ENCODE measurements at places on chromosomes 5 and 9. TPM values are rescaled to one million over a fixed set of nuclear protein-coding genes. Genes with fewer than 3 reads are reported as not detected.

SLC6A18 gene
- not detected for total RNA-seq

GRIN3A gene
- not detected for total RNA-seq

SUSD3 gene
- total RNA-seq, result 4.6 TPM

EGFLAM gene
- total RNA-seq, result 0.33 TPM

ARL14EPL gene
- not detected for total RNA-seq

OLFML2A gene
- 33.7 TPM for total RNA-seq

CTXN3 gene
- not detected for total RNA-seq

FGF10 gene
- 110 TPM for total RNA-seq

PLCXD3 gene
- total RNA-seq, result 1.3 TPM

ENTPD2 gene
- under 0.01 TPM for total RNA-seq

SLC6A7 gene
- not detected for total RNA-seq

SLC25A2 gene
- total RNA-seq, result not detected

DNA sequence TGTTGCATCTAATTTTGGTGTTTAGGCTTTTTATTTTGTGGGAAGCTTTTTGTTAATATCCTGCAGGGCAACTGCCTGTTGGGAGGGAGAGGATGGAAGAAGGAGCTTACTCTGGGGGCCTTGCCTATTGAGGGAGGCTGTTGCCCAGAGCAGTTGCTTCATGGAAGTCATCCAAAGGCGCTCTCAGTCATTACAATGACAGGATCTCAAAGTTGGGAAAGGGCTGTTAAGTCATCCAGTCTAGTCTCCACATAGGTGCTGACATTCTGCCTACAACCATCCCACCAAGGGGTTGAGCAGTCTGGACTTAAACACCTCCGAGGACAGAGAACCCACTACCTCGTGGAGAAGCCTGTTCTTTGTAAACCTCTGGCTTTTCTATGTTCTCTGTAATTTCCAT, 13.2 kb downstream of the SAP30L start:
- H3K27me3 ChIP-seq, result no peaks in the 10 kb centered on the region
- H3K27ac ChIP-seq, result no peak overlapping the region
- H3K4me1 ChIP-seq, result no peaks in the 10 kb centered on the region
- H3K4me3 ChIP-seq, result no peak overlapping the region

GRCh38 chr5:150163547-150164059, 3.0 kb upstream of the CDX1 start:
- H3K4me1 ChIP-seq, result peaks cover 32% of the 10 kb centered on the region
- no peaks in the 10 kb centered on the region for H3K27me3 ChIP-seq
- H3K4me3 ChIP-seq, result no peak overlapping the region
- no peaks in the 10 kb centered on the region for H3K36me3 ChIP-seq
- H3K27ac ChIP-seq, result no peak overlapping the region

DNA sequence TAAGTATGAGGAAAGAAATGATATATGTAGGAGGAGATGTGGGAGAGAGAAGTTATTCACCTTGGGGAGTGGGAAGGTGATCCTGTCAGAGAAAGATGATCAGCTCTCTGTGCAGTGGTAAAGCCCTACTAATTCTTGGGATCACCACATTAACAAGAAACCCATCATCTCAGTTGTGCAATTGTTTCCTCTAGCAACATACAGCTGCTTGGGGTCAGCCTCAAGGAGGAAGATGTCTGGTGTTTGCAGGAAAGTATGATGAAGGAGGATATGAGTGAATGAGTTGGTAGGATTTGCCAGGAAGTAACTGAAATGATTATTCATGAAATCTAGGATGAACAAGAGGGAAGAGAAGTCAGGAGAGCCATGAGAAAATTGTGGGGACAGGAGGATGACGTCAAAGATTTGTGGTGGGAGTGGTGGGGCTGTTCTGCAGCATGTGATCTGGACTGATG, 50.1 kb downstream of the TNFSF8 start:
- no peak overlapping the region for H3K4me3 ChIP-seq
- peak; percentile 16 for DNase-seq
- H3K27me3 ChIP-seq, result no peaks in the 10 kb centered on the region

- no peak overlapping the region for H3K27ac ChIP-seq
- peaks cover 6% of the 10 kb centered on the region for H3K4me1 ChIP-seq
- no peak for DNase-seq
- H3K36me3 ChIP-seq, result no peaks in the 10 kb centered on the region
- peaks cover 29% of the 10 kb centered on the region for H3K27me3 ChIP-seq
Measured at GRCh38 chr5:55173687-55174230, 782 bp upstream of the CDC20B start.

DNA sequence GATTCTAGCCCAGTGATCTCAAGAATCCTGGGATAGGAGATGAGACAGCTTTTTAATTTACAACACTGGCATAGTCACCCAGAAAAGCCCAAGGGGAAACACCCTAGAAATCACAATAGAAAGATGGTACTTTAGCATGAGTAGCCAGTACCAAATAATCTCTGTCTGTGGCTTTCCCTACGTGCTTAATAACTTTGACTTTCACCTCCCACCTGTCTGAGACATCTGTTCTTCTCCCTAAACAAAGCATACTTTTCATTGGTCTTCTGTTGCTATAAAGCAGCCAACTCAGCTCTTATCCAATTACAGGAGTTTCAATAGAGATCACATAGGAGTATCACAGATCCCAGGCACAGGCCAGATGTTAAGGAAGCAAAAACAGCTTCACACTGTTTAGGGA, 10.4 kb downstream of the MARCHF3 start:
- no peaks in the 10 kb centered on the region for H3K36me3 ChIP-seq
- H3K4me1 ChIP-seq, result no peaks in the 10 kb centered on the region
- H3K27ac ChIP-seq, result no peak overlapping the region
- DNase-seq, result no peak
- H3K27me3 ChIP-seq, result no peaks in the 10 kb centered on the region
- no peak overlapping the region for H3K4me3 ChIP-seq

DNA sequence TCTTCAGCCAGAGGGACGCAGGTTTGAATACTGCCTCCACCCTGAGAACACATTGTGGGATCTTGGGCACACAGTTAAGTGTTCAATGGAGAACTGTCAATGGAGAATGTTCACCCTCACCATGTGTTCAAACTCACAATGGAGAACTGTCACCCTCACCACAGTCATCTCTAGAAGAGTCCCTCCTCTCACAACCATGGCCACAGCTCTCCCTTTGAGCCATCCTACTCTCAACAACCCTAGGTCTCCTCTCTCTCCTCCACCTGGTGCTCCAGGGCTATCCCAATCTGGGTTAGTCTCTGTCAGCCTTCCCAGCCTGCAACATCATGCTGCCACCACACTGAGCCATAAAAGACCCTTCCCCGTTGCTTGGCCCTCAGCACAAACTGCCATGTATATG, 36.3 kb upstream of the HAND1 start:
- H3K27me3 ChIP-seq, result peaks cover 5% of the 10 kb centered on the region
- no peaks in the 10 kb centered on the region for H3K4me1 ChIP-seq
- H3K27ac ChIP-seq, result no peak overlapping the region
- H3K36me3 ChIP-seq, result no peaks in the 10 kb centered on the region
- DNase-seq, result no peak
- H3K4me3 ChIP-seq, result no peak overlapping the region

DNA sequence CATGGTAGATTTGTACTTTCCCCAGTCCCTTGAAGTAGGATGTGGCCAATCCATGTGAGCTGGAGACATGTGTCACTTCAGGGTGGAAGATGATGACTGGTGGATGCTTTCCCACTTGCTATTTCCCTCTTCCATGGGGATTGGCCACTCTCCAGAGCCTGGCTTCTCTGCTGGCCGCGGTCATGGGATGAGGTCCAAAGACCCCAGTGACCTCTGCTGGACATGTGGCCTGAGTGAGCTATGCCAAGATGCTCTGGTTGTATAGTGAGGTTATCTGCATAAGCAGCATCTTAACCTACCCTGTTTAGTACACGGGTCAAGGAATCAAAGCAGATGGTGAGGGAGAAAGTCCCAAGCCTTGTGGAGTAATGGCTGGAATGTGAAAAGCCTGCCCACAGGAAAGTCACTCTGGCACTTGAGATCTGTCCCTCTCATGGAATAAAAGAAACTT, 47.1 kb downstream of the SH3PXD2B start:
- H3K4me1 ChIP-seq, result peaks cover 27% of the 10 kb centered on the region
- no peak overlapping the region for H3K27ac ChIP-seq
- peak; percentile 66 for DNase-seq
- H3K36me3 ChIP-seq, result no peaks in the 10 kb centered on the region

DNA sequence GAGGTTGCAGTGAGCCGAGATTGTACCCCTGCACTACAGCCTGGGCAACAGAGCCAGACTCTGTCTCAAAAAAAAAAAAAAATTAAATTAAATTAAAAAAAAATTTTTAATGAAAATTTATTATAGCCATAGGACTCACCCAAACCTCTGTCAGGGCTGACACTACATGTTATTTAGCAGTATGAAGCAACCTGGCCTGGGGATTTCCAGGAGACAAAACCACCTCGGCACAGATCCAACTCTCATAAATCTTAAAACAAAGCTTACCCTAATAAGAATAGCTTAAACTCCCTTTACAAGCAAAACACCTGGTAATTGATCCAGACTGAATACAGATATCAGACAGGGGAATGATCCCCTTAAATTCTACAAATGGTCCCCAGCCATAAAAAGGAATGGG, 38.4 kb downstream of the PPP1R2B start:
- no peaks in the 10 kb centered on the region for H3K36me3 ChIP-seq
- H3K4me1 ChIP-seq, result no peaks in the 10 kb centered on the region
- H3K4me3 ChIP-seq, result no peak overlapping the region

- H3K27ac ChIP-seq, result no peak overlapping the region
- no peaks in the 10 kb centered on the region for H3K27me3 ChIP-seq
- no peak for DNase-seq
- H3K4me3 ChIP-seq, result no peak overlapping the region
- H3K36me3 ChIP-seq, result no peaks in the 10 kb centered on the region
- H3K4me1 ChIP-seq, result no peaks in the 10 kb centered on the region
Measured at GRCh38 chr9:104633976-104634520, 16.0 kb upstream of the OR13C9 start.

DNA sequence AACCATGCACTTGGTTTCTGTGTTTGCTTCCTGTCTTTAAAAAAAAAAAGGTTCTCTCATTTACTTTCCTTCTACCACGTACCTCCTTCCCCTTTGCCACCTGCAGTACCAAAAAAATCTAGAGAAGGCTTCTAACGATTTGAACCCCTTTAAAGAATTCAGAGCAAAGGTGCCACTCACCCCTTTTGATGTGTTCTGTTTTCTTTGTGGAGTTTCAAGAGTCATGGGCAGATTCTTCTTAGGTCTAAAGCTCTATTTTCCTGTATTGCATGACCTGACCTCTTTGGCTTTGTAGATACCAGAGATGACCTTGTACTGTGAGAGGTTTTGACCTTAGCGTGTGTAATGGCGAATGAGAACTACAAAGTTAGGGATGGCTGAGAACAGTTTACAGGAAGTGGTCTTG, 29.0 kb downstream of the TXNDC8 start:
- H3K4me1 ChIP-seq, result no peaks in the 10 kb centered on the region
- no peaks in the 10 kb centered on the region for H3K36me3 ChIP-seq
- no peak for DNase-seq
- H3K27ac ChIP-seq, result no peak overlapping the region

GRCh38 chr5:157384971-157385709, 74.9 kb upstream of the NIPAL4 start:
- peak; percentile 100 for DNase-seq
- H3K4me3 ChIP-seq, result no peak overlapping the region
- peak overlapping the region; percentile 51 for H3K27ac ChIP-seq
- H3K4me1 ChIP-seq, result peaks cover 38% of the 10 kb centered on the region
- no peaks in the 10 kb centered on the region for H3K27me3 ChIP-seq

DNA sequence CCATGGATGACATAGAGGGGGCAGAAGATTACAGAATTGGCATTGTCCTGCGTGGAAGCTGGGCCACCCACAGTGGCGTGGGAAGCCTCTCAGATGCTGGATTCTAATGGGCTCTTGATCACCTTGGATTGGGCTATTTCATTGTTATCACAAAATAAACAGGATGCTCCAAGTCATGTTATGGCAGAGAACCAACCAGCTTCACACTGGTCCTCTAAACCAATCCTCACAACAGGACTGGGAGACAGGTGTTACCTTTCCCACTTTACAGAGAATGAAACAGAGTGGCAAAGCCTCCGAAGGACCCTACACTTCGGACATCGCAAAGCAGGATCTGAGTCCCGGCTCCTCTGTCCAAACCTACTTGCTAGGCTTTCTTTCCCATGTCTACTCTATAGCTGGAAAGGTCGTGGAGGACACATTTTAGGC, 455 bp upstream of the SMIM3 start:
- H3K4me3 ChIP-seq, result peak overlapping the region; percentile 91
- peaks cover 22% of the 10 kb centered on the region for H3K4me1 ChIP-seq
- no peaks in the 10 kb centered on the region for H3K36me3 ChIP-seq
- peak overlapping the region; percentile 83 for H3K27ac ChIP-seq
- DNase-seq, result no peak

GRCh38 chr9:88587182-88587581, 52.2 kb downstream of the NXNL2 start:
- H3K36me3 ChIP-seq, result no peaks in the 10 kb centered on the region
- DNase-seq, result no peak
- H3K27ac ChIP-seq, result no peak overlapping the region
- no peak overlapping the region for H3K4me3 ChIP-seq

DNA sequence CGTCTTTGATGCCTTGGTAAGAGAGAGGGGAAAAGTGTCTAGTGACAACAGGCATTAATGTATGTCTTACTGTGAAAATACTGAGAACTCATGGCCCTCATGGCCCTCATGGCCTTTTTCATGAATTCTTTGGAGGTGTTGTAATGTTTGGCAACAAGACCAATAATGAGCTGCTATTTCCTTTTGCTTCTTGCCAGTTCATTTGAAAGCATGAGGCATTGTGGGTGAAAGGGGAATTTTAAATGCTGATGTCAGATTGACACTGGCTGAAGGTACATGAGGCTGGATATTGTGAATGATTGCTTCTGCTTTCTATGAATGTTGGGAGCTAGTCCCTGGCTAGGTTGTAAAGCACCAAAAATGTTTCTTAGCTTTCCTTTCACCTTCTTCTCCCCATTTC, 79.2 kb downstream of the DOCK2 start:
- peaks cover 3% of the 10 kb centered on the region for H3K4me1 ChIP-seq
- H3K27me3 ChIP-seq, result no peaks in the 10 kb centered on the region
- no peak overlapping the region for H3K27ac ChIP-seq
- DNase-seq, result peak; percentile 79

DNA sequence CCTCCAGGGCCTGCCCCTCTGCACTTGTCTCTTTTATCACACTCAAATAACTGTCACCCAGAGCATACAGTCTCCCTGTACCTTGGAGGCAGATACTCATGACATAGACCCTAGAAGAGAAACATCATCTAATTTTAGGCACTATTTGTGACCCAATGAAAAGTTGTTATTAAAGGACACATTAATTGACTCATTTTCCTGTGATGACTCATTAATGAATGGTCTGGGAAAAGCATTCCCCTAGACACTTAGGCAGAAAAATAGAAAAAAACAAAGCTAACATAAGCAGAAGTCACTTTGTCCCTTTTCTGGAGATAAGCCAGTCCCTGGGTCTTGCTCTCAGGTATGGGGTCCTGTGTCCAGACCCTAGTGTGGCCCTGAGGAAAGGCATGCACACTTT, 15.0 kb downstream of the TRPC7 start:
- H3K36me3 ChIP-seq, result no peaks in the 10 kb centered on the region
- DNase-seq, result no peak
- H3K27me3 ChIP-seq, result no peaks in the 10 kb centered on the region
- H3K27ac ChIP-seq, result no peak overlapping the region
- H3K4me1 ChIP-seq, result no peaks in the 10 kb centered on the region

GRCh38 chr9:107945493-107945892, 455.9 kb upstream of the KLF4 start:
- DNase-seq, result no peak
- H3K27me3 ChIP-seq, result no peaks in the 10 kb centered on the region
- no peak overlapping the region for H3K4me3 ChIP-seq
- no peak overlapping the region for H3K27ac ChIP-seq
- no peaks in the 10 kb centered on the region for H3K36me3 ChIP-seq
- H3K4me1 ChIP-seq, result no peaks in the 10 kb centered on the region

Data from fibroblast of lung (primary cell).